ENCODE measurements at places on chromosomes 7 and 10.

- no peak for DNase-seq
These were observed 331.2 kb downstream of the LRRTM3 start for GRCh38 chr10:67257018-67257417.

DNA sequence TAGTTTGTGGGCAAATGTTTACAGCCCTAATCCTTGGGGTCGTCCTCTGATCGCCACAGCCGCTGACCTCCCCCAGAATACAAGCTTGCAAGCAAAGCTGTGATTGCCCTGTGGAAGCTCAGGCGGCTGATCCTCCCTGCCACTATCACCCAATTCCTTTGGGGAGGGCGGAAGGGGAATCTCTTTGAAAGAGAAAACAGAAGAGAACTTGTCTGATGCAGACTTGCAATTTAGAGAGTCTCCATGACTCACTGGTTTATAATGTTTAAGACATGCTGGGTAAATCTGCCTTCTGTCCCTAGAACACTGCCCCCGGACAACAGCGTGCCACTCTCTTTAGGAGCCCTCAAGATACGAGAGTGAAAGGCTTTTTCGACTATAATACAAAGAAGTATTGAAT lies 75.5 kb downstream of the NRP1 start:
- no peak for DNase-seq

DNA sequence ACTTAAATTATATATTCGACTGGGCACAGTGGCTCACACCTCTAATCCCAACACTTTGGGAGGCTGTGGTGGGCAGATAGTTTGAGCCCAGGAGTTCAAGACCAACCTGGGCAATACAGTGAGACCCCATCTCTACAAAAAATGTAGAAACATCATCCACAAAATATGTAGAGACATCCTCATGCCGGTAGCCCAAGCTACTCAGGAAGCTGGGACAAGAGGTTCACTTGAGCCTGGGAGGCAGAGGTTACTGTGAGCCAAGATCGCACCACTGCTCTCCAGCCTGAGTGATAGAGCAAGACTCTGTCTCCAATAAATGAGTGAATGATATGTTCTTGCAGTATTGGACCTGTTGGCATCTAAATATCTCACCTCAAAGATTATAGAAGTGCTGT lies 22.6 kb upstream of the TNS3 start:
- no peak for DNase-seq

GRCh38 chr7:37945336-37945735 lies 24.9 kb downstream of the EPDR1 start:
- no peak for DNase-seq

GRCh38 chr7:157897681-157898080 lies 560.9 kb downstream of the DNAJB6 start:
- DNase-seq = no peak

DNA sequence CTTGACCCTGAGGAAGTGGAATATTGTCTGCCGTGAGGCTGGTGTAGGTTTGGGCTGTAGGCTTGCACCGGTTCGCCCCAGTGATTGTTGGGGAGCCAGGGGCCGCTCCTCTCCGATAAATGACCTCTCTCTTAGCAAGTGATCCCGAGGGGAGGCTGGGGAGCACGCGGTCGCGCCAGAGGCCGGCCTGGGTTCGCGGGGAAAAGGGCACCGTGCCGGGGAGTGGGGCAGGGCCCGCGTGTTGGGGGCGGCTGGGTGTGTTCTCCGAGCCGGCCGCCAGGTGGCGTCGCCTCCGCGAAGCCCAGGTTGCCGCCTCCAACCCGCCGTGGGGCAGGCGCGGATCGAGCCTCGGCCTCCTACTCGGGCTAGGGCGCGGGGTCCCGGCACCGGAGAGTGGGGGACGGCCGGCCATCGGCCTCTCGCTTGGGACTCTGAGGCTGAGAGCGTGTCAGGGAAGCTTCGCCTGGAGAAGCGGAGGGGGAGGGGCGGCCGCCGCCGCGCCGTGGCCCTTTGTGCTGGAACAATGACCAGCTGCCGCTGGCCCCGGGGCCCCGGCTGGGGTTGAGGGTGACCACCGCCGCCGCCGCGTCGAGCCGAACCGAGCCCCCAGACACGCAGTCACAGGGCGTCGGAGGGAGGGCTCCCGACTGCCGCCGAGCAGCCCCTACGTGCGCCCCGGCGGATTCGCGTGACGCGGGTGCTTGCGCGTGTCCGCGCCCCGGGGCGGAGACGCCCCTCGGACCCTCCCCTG lies 442 bp upstream of the LZTS2 start:
- no peak for DNase-seq

DNA sequence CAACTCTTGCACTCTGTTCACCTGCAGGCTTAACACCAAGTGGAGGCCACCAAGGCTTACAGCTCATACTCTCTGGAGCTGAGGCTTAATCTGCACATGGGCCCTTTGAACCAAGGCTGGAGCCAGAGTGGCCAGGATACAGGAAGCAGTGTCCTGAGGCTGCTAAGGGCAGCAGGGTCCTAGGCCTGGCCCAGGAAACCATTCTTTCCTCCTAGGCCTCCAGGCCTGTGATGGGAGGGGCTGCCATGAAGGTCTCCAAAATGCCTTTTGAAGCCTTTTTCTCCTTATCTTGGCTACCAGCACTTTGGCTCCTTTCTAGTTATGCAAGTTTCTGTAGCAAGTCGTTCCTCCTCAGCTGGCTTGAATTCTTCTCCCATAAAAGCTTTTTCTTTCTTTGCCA lies 68.0 kb upstream of the GNAI1 start:
- no peak for DNase-seq

- DNase-seq = no peak
These were observed 234.3 kb upstream of the C7orf33 start for GRCh38 chr7:148356303-148356702.

DNA sequence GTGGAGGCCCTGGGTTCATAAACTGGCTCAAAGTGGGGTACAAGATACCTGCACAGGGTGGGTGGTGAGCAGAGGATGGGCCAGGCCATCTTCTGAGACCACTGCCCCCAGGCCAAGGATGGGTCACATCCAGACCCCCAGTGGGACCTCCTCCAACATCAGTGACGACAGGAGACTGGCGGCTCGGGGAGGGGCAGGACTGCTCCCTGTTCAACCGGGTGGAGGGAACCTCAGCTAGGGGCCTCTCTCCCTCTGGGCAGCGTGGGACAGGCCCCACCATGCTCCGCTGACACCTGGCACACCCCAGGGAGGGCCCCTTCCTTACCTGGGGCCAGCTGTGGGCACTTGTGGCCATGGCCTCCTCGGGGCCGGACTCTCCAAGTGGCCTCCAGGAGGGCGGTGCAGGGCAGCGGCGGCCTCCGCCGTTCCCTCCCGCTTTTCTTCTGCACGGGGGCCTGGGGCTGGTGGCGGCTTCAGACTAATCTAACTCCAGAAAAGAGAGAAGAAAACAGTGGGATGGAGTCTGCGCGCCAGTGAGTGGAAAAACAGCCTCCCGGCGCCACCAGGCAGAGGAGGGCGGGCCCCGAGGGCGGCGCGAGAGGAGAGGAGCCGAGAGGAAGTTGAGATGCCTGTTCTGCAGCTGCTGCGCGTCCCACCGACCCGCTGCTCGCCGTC lies at the start of gene CALHM2:
CALHM2 (minus strand) TSS at position 540 of the 675 bp plus-strand sequence. CDS start 2,429 bp downstream, outside the sequence.
- peak; percentile 48 for DNase-seq

GRCh38 chr7:113374955-113375354 lies 256.6 kb upstream of the SMIM30 start:
- DNase-seq = no peak

DNA sequence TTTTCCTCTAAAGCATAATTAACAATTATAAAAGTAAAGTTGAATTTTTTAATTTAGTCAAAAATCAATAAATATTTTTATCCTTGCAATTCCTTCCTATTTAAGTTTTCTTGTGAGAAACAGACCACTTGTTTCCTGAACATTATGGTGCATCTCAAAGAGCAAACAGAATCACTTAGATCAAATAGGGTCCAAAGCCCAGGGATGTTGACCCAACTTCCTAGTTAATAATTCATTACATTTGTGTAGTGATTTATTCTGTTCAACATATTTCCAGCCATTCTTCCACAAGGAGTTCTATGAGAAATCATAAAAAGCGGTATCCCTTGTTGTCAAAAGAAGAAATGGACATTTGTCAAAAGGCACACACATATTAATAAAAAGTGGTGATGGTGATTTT lies 315.6 kb downstream of the LRRTM3 start:
- no peak for DNase-seq

DNA sequence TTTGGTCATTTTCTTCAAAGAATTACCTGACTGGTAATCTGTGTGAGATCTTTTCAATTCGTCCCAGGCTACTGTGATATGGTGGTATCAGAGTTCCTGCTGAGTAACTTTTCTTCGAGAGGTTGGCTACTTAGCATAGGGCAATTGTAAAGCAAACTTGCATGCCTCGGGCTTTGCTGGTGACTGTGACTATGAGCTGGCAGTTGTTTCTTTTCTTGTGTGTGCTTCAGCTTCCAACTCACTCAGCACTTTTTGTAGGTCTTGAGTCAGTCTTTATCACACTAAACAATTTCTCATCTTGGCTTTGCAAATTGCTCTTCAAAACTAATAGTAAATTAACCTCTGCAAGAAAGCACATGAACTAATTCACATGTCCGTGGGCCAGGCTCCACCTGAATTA lies 44.3 kb downstream of the PRR15 start:
- no peak for DNase-seq

DNA sequence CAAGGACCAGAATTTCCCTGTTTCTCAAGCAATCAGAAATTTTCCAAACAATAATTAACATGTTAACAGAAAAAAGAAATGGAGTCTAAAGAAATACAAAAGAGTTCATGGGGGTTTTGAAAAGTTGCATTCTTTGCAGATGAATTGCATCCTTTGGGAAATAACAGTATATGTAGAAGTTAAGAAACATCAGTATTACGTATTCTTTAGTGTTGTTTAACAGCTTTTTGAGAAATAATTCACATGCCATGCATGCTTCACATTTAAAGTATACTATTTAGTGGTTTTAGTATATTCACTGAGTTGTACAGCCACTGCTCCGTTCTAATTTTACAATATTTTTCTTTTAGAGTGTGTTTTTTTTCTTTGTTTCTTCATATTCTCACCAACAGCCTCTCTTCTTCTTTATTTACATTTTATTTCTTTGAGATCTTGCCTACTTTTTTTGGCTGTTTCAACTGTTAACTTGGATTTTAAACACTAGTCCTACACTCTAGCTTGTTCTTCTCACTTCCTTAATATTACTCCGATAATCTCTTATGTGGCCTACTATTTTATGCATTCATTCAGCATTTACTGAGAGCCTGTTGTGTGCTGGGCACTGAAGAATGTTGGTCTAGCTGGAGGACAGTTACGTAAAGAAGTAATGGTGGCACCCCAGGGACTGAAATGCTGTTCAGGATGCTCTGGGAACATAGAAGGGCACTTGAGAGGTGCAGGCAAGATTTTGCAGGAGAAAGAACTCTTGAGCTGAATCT lies 330.1 kb downstream of the EXOC4 start:
- no peak for DNase-seq

- no peak for DNase-seq
These were observed 1.3 kb downstream of the BRAT1 start for GRCh38 chr7:2553831-2554581.

- DNase-seq = no peak
These were observed 1.8 kb downstream of the SMURF1 start for GRCh38 chr7:99141841-99142726.

DNA sequence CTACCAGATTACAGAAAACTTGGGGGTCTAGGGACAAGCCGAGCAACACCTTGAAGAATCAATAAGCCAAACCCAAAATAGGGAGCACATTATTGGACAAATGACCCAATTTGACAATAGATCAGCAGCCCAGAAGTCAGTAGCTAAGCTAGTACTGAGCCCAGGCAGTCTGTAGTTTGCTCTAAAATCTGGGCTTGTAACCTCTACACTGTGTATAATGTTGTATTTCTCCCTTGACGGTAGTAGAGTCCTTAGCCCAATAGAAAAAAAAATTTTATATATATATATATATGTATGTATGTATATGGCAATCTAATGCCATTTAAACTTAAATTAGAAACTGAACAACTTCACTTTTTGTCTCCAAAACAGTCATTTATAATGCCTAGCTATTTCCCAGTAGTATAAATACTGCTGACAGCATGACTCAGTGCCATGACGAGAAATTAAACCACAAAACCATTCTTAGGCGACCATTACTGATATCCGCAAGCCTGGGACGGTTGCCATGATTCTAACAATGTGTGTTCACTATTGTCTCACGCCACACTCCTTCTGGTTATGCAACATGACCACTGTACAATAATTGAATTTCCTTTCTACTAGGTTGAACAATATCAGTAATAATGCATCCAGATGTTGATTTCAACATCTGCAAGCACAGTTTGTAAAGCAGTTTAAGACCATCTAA lies 110.5 kb downstream of the IPMK start:
- DNase-seq = no peak

DNA sequence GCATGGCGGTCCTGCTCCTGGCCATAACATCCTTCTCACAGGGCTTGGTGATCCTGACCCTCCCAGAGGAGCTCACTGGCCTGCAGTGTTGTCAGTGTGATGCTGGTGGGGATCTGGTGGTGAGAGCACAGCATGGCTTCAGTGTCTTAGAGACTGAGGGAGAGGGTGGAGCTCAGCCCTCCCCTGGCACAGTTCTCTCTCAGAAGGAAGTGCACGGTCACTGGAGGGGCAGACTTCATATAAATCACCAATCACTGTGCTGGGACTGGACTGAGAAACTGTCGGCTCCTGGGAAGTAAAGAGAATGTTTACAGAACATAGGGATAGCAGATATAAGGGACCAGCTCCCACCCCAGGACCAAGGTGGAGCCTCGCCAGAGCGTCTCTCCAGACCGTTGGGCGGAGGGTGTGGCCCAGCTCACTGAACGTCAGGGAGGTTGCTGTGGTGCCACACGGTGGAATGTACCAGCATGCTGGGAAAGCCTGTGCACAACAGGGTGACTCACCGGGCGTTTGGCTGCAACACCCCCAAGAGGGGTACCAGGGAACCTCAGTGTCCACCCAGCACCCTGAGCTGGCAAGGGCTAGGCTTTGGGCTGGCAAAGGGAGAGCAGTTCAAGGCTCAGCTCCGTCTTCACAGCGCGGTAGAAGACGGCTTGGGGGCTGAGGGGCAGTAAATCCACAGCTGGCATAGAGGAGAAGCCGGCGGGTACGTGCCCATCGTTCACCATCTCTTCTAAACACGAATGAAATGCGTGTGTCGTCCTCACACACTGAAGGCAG lies 8.8 kb upstream of the GET4 start:
- no peak for DNase-seq

DNA sequence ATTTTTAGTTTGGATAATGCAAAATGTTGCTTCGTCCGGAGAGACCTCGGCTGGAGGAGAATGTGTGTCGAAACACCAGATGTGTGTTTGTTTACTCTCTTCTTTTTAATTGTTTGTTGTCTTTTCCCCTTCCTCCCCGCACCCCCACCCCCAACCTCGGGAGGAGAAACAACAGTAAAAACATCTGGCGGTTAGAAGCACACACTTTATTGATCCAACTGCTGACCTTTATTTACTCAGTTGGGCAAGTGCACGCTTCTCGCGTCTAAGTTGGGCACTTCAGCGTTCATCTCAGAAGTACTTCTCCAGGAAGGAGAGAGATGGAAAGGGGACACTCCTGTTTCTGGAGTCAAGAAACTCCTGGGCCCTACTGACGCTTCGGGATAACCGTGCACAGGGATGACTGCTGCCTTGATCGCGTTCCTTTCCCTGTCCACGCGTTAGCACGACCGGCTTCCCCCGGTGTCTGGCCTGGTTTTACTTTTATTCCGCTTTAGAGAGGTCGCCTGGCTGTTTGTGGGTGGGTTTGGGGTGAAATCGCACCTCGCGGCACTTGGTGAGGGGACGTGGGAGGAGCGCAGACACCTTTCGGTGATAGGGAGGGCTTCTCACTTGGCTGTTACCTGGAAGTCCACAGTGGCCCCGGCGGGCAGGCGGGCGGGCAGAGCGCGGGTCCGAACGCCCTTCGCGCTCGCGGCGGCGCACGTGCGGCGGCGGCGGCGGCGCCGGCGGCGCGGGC lies 168.3 kb upstream of the PPP1R3A start:
- DNase-seq = no peak

- no peak for DNase-seq
These were observed 842 bp downstream of the NMT2 start for GRCh38 chr10:15167411-15168290.

All from urinary bladder (tissue), 4 donors.